K562 (cell line): ENCODE measurements at places on chromosomes 16 and 17.

- DNase-seq = peak; percentile 41
These were observed at the start of gene NOD2 for GRCh38 chr16:50692999-50693781. Gene NOD2, plus strand, starts transcription at chr16:50693606. Its CDS starts 5,890 bp downstream, at chr16:50699496.

- no peak for DNase-seq
These were observed 515.8 kb upstream of the SALL1 start for GRCh38 chr16:51666821-51667220.

- DNase-seq = peak; percentile 50
These were observed 2.6 kb downstream of the MXRA7 start for GRCh38 chr17:76707985-76708807.

DNA sequence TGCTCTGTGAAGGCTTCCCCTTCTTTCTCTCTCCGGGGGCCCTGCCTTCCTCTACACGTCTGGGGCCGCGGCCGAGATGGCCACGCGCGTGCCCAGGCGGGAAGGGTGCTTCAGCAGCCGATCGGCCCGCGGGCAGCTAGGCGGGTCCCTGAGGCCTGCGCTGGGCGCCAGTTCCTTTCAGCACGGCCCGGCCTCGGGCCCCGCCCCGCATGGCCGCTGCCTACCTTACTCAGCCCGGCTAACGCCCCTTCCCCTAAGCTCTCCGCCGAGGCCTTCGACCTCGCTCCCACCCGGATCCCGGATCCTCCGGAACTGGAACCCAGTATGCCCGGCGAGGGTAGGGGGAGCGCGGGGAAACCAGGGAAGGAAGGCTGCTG lies 335 bp downstream of the TMEM11 start:
- peak; percentile 16 for DNase-seq

GRCh38 chr17:2442166-2442565 lies 41.3 kb upstream of the MNT start:
- DNase-seq = no peak

GRCh38 chr17:82911822-82912221 lies 72.0 kb upstream of the ZNF750 start:
- DNase-seq = no peak

DNA sequence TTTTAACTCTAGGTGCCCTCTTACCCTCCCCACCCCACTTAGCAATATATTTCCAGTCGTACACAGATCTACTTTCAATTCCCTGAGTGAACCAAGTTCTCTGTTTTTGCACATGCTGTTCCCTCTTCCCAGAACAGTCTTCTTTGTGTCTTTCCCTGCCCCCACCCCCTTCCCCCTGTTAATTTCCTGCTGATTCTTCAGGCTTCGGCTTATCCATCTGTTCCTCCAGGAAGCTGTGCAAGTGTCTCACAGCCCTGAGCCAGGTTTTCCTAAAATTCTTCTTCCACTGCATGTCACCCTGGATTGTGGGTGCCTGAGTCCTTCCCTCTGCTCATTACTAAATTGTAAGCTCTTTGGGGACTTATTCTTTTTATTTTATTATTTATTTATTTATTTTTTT lies 12.4 kb upstream of the SPOP start:
- DNase-seq = no peak

DNA sequence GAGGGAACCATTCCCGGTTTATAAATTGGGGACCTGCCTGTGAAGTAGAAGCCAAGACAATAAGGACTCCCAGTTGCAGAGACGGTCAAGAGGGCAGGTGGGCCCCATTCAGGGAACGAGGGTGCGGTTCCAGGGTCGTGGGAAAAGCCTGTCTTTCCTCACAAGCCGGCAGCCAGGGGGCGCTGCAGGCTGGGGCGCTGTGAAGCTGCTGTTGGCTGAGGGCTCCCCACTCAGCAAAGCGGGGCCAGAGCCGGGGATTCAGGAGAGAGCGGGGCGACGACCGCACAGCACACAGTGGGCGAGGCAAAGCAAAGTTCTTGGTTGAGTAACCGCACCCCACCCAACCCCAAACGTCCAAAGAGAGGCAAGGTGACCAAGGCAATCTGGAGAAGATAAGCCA lies 24.9 kb downstream of the CDRT15 start:
- no peak for DNase-seq

- DNase-seq = no peak
These were observed 29.8 kb downstream of the CNGB1 start for GRCh38 chr16:57941016-57941664.

DNA sequence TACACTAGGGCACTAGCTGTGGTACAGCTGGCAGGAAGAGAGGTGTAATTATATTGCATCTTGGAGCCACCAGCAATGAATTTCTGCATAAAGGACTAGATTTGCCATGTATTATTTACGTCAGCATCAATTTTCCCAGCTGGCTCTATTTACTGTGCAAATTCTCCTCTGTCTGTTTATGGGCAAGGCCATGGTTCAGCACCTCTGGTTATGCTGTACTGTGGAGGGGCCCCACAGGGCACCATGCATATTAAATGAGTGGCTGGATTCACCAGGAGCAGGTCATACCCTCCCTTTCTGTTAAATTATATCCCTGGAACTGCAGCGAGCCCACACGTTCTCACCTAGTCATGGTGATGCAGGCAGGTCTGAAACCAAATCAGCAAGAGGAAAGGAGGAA lies 19.8 kb downstream of the RAD51D start:
- DNase-seq = no peak

DNA sequence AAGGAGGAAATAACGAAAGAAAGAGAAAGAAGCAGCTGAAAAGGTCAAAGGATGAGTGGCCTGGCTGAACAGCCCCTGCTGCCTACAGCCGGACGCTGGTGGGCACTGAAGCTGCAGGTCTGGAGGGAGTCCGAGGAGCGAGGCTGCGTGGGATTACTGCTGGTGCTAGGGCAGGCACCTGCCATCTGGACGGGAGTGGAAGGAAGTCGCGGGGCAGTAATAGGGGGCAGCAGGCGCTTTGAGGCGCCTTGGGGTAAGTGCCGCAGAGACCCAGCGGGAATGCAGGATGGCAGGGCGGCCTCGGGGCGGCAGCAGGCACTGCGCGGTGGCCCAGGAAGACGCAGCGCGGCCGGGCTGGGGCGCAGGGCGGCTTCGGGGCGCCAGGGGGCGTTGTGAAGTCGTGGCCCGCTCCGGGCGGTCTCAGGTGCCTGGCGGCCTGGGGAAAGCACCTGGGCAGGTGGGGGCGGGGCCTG lies 303 bp upstream of the SCNN1G start:
- DNase-seq = peak; percentile 78

DNA sequence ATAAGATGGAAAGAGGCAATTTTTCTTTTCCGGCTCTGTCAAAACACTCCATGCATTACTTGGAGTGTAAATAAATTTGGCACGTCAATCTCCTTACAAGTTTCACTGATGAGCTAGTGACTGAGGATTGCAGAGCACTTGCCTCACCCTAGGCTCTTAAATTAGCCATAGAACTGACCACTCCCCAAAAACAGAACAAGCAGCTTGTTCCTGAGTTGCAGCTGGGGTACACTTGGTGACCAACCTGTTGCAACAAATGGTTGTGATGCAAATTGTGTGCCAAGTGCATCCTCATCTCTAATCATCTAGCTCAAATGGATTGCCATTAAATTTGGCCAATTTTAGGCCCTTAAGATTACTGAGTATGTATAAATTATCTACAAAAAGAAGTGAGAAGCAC lies 67.0 kb downstream of the CACNG1 start:
- DNase-seq = no peak

GRCh38 chr16:85334718-85335583 lies 222.7 kb upstream of the CIBAR2 start:
- peak; percentile 75 for DNase-seq

GRCh38 chr17:48389903-48390302 lies 40.1 kb downstream of the SKAP1 start:
- no peak for DNase-seq

DNA sequence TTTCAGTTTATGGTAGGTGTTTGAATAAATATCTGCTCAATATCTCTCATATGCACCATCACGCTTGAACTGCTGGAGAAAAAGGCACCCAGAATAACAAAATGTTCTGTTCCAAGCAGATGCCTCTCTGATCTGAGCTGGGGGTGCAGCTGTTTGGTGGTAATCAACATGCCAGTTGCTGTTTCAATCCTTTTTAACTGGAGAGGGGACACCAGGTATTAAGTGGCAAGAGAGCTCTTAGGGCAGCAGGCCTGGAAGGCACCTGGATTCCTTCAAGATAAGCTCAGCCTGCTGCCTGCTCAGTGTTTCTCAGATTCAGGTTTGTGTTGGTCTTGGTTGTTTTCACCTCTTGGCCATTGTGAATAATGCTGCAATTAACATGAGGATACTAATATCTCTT lies 27.2 kb upstream of the VAT1L start:
- no peak for DNase-seq

DNA sequence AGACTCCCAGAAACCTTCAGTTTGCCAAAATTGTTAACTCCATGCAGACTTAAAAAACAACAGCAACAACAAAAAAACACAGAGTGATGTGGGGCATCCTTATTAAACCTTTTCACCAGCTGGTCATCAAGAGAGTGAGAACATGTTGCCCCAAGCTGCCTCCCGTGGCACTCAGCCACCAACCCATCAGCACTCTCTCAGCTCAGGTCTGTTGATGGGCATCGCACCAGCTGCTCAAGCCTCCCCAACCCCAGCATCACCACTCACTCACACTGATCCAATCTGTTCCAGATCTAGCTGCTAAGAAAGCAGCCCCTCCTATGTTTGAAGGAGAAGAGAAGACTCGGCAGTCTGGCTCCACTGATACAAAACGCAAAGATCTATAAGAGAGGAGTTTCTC lies 46.8 kb downstream of the SLC39A11 start:
- no peak for DNase-seq

DNA sequence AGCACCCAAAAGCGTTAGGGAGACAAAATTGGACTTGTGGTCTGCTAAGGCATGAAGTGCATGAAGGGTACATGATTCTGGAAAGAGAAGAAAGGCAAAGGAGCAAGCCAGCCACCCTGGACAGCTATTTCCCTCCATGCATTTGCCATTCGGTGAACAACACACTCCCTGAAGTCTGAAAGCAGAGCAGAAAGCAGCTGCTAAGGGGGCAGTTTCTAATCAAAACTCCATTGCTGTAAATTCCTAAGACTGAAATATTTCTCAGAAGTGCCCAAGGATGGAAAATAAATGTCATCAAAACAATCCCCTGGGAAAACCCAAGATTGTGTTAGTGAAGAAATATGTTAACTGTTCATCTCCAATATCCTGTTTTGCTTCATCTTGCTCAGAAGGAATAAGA lies 44.3 kb downstream of the PMP22 start:
- no peak for DNase-seq
